Esophagus squamous epithelium (tissue), 5 donors: ENCODE measurements at places on chromosomes 5 and 9.

GRCh38 chr5:125868036-125868435 lies 555.2 kb upstream of the GRAMD2B start:
- DNase-seq: no peak

DNA sequence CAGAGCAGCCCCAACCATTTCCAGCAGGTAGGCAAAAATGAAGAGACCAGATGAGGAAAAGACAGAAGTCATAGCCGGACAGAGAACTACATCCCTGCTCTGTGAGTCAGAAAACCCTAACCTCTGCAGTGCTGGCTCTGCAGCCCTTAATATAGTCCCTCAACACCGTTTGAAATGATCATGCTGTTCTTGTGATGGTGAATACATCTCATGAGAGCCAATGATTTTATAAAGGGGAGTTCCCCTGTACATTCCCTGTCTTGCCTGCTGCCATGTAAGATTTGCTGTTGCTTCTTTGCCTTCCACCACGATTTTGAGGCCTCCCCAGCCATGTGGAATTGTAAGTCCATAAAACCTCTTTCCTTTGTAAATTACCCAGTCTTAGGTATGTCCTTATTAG lies 216.8 kb upstream of the RFX3 start:
- DNase-seq: no peak

DNA sequence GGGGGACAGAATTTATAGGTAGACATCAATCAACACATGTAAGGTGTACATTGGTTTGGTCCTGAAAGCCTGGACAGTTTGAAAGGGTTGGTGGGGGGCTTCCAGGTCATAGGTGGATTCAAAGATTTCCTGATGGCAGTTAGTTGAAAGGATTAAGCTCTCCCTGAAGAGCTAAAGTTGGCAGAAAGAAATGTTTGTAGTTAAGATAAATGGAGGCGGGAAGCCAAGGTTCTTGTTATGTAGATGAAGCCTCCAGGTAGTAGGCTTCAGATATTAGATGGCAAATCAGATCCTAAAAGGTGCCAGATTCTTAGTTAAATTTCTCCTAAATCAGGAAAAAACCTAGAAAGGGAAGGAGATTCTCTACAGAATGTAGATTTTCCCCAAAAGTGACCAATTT lies 9.0 kb upstream of the LRRTM2 start:
- DNase-seq: no peak

DNA sequence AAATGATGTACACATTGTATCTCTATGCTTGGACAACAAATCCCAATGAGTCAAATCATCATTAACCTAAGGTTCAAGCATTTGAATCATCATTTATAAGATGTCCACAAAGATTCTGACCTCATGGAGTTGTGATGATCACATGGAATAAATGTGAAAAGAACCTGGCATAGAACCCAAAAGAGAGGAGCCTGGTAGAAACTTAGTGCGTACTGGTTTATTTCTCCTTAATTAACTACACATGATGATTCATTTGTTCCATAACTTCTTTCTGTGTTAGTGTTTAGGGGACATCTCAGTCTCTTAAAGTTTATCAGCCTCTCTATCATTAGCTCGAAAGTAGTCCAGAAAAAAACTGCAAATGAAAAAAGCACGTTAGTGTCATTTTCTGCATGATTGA lies 411.6 kb downstream of the BRINP1 start:
- no peak for DNase-seq

- no peak for DNase-seq
Measured at GRCh38 chr5:41707853-41708603, 162.2 kb downstream of the OXCT1 start.

DNA sequence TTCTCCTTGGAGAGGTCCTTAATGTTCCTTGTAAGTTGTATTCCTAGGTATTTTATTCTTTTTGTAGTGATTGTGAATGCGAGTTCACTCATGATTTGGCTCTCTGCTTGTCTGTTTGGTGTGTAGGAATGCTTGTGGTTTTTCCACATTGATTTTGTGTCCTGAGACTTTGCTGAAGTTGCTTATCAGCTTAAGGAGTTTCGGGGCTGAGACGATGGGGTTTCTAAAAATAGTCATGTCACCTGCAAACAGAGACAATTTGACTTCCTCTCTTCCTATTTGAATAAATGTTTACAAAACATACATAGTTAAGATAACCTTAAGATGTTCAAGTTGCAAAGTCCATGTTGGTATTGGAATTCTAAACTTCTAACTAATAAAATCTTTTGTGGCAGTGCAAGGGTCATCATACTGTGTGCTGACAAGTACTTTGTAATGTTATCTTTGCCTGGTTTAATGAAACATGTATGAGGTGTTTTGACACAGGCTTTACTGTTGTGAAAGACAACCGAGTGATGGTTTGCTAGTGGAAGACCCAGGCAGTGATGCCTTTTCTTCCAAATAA lies 286.2 kb downstream of the MRPS30 start:
- no peak for DNase-seq

- DNase-seq: no peak
Measured at GRCh38 chr9:80732506-80732905, 956.8 kb downstream of the TLE1 start.
